ENCODE measurements at places on chromosomes 16 and 17.

DNA sequence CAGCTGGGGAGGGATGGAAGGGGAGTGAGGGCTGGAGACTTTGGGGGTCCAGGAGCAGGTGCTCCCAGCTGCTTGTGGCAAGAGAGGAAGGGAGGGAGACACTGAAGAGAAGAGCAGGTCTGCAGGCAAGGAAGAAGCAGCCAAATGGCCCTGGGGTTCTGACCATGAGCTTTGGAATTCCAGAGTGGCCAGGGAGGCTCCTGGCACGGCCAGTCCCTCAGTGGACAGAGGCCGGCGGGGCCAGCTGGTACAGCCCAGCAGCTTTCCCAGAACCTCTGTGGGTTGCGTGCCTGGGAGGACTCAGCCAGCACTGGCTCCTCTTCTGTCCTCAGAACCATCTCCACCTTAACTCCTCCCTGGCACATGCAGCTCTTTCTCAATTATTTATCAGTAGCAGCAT is 233.0 kb downstream of the MSI2 start:
- DNase-seq = no peak

GRCh38 chr17:74161503-74161875 is 42.0 kb upstream of the RPL38 start:
- no peak for DNase-seq

DNA sequence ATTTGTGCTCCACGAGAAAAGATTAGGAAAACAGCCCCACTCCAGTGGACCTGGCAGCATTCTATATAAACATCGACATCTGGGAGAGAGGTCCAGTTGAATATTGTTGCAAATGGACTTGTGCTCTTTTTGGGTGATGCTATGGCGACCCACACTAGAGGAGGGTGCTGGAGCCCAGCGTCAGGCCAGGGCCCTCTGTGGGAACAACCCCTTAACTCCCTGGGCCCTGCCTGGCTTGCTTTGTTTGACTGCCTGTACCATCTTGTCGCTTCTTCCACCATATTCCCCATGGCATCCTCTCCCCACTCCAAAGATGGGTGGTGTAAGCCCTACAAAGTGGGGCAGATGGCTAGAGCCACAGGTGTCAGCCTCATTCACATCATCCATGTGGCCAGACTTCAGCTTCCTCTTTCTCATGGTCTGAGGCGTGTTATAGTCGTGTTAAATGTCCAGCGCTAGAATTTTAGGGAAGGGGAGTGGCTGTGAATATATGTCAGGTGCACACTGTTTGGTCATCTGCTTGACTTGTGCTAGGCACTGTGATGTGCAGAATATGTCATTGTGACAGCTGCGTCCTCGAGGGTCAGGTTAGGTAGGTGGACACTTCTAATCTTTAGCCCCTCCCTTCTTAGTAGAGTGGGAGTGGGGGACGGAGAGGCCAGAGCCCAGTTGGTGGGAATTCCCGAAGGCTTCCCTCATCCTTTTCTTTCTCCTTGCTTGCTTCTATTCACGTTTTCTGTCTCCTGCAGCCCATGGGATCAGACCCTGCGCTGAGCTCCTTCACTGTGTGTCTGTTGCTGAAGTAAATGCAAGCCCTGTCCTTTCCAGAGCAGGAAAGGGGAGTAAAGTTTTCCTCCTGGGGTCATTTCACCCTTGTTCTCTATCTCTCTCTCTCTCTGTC is 49.8 kb downstream of the MPRIP start:
- no peak for DNase-seq

GRCh38 chr16:72838951-72839350 is 209.0 kb downstream of the ZFHX3 start:
- no peak for DNase-seq

- no peak for DNase-seq
Measured at GRCh38 chr16:74448990-74449389, 27.7 kb upstream of the CLEC18B start.

DNA sequence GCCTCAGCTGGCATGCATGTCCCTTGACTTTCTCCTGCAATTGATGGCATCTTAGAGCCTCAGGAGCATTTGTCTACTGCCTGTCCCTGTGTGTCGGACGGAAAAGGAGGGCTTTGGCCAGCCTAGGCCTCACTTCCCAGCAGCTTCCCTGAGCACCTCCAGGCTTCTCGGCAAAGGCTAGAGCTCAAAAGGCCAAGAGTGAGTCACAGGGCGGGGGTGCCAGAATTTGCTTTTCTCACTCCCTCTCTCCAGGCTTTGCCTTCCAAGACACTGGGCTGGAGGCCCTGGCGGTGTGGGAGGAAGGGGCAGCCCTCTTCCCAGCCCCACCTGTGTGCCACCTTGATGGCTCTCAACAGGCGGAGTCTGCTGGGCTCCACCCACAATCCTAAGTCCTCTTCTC is 107.3 kb upstream of the MAF start:
- DNase-seq = no peak

GRCh38 chr17:11244776-11245175 is 3.8 kb downstream of the SHISA6 start:
- no peak for DNase-seq

DNA sequence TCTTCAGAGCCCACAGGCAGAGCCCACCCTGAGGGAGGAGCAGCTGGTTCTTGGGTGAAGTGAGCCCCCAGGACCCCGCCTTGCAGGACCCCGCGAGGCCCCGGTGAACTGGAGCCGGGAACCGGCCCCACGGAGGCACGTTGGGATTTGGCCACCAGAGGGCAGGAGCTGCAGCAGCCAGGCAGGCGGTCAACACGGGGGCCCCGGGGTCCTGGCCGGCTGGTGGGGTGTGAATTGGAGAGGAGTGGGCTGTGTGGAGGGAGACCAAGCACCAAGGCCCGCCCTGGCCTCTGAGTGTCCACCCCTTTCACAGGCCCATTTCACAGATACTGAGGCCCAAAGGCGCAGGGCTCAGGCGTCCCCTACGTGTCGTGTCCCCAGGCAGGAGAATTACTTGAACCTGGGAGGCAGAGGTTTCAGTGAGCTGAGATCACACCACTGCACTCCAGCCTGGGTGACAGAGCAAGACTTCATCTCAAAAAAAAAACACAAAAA is 2.2 kb downstream of the DPEP1 start:
- DNase-seq = no peak

DNA sequence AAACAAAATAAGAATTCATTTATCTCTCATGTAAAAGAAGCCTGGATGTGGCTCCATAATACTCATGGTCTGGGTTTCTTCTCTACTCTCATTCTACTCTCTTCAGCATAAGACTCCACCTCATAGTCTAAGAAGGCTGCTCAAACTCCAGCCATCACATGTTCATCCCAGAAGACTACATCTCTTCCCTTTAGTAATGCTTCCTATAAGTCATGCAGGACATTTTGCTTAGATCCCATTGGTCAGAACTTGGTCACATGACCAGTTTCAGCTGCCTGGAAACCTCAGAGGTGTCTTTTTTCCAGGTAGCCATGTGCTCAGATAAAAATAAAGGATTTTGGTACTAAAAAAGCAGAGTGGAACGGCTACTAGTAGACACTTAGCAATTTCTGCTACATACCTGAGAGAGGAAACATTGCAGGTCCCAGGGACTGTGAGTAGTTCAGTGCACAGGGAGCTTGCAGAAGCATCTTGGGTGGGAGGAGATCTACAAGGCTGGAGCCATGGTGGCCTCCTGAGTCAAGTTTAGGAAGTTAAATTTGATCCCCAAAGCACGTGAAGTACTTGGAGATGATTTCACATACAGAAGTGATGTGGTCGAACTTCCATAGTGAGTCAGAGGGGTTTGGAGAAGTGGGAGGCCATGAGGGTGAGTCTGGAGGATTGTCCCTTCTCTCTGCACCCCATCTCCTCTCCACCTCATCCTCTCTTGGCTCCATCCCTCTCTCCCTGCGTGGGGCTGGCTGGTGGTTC is 110.2 kb downstream of the CCDC182 start:
- DNase-seq = no peak

DNA sequence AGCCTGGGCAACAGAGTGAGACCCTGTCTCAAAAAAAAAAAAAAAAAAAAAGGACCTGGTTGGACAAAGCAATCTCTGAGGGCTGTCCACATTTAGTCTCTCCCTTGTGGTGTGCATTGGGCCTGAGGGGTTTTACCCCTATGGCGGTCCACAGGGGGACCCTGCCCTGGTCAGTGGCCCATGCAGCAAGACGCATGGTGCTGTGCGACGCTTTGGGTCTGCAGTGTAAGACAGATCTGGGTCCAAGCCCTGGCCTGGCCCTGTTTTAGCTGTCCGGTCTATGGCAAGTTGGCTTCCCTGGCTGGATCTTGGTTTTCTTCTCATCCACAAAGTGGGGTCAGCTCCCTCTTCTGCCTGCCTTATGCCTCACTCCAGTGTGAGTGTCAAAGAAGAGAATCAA is 123.2 kb upstream of the NLRP1 start:
- DNase-seq = no peak

GRCh38 chr17:13476720-13477119 is 125.0 kb downstream of the HS3ST3A1 start:
- no peak for DNase-seq

GRCh38 chr16:75106351-75107274 is 10.0 kb downstream of the LDHD start:
- no peak for DNase-seq

- no peak for DNase-seq
Measured at GRCh38 chr16:82657239-82657638, 30.5 kb downstream of the CDH13 start.

- no peak for DNase-seq
Measured at GRCh38 chr16:852451-853185, 52.1 kb upstream of the GNG13 start.

- no peak for DNase-seq
Measured at GRCh38 chr16:4347010-4347409, 4.1 kb downstream of the PAM16 start.

DNA sequence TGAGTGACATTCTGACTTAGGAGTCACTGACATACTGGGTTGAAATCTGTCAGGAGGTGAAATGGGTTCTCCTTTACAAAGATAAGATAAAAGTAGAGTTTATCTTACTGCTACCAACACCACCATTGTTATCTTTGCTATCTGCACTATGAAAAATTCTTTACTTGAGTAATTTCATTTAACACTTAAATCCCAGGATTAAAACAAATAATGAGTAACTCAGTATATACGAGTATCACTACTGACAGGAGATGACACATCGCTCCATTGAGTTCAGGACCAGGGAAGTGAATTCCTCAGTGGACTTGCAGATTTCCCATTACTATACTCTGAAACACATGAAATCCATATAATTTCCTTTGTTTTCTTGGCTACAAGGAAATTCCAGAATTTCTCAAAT is 242.1 kb upstream of the NLRP1 start:
- no peak for DNase-seq

GRCh38 chr17:50953831-50954601 is 87.9 kb upstream of the TOB1 start:
- no peak for DNase-seq

DNA sequence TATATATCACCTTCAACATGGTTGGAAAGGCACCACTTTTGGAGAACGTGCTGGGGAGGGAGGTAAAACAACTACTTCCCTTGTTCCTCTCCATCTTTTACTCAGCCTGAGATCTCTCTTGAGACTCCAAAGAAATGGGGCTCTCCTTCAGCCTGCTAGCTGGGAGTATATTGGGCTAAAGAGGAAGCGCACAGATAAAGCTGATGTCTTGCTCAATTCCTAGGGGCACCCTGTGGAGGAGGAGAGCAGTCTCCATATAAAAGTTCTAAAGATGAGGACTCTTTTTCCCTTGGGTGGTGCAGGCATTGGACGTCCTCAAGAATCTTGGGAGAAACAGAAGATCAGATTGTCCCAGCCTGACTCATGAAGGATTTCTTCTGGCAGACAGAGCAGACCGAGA is 4.6 kb upstream of the ETV4 start:
- no peak for DNase-seq

DNA sequence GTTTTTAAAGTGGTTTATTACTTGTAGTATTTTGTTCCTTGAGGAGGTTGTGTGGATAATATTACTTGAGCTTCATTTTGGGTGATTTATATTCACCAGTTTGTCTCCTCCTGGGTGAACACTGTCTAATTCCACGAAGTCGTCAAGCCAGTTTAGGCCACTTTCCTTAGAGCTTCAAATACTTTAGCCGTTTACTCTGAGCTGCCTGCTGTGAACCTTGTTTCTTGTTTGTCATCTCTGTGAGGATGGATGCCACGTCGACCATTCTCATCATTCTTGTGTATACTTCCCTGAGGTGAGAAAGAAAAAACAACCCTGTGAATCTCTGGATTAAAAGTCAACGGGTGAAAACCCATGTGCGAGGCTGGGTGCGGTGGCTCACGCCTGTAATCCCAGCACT is 9.0 kb downstream of the KRT24 start:
- DNase-seq = no peak

DNA sequence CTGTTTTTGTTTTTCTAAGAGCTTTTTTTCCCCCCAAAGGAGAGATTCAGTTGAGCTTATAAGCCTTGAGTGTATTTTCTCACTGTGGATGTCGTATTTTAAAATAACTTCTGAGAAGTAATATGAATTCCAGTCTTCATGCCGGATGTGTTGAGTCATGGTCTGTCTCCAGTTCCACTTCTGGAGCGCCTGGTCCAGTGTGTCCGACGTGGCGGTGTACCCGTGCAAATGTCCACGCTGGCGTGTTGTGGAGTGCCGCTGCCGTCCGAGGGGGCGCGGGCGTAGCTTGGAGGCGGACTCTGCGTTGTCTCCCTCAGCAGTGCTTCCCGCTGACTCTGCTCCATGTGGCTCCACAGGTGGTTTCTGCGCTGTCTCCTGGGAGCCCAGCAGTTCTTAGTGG is 60.9 kb upstream of the ZNF750 start:
- DNase-seq = no peak

DNA sequence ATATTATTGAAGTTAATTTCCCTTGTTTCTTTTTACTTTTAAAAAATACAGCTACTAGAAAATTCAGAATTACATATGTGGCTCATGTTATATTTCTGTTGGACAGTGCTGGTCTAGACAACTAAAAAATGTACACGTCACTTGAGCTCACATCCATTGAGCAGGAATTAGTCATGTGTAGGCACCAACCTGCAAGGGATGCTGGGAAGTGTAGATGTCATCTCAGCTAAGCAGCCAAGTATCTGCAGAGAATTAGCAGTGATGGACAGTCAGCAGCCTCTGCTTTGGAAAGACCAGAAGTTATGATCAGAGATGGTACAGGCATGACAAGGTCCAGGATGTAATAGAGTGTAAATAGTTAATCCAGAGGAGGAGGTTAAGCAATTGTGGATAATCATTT is 87.1 kb upstream of the HS3ST2 start:
- DNase-seq = no peak

Data from activated naive CD8-positive, alpha-beta T cell treated with anti-CD3 and anti-CD28 coated beads, Interleukin-2, amount 50 U/mL, for 16 hours (primary cell).